ENCODE measurements at places on chromosomes 12 and 14.
A peak's percentile ranks its signal among the peaks of the same experiment; 100 is the strongest.

DNA sequence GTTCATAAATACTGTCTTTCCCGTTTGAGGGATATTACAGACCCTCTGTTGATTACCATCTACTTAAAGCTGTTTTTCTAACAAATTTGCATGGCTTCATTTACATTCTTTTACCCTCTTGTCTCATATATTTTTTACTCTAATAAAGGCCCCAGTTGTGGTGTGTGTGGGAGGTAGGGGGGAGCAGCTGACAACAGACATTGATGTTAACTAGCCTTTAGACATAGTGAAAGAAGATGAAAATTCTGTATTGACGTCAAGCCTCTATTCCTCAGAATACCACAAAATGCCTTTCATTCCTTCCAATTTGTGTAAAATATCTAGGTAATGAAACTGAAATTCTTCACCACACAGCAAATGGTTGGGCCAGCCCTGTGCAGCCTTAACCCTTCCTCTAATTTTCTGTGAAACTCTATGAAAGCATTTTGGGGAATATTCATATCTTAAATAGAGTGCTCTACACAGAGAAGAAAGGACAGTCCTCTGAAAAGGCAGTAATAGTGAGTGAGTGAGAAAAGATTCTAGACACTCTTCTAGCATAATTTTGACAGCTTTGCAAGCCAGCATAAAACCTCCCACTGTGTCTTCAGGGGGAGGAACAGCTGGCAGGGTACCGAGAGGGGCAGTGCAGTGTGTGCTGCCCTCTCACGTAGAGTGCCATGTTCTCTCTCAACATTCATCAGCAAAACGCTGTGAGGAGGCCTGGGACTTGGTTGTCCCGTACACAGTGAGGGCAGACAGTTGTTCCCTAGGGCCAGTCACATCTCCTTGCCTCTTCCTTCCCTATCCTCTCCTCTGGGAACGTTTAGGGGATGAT, 20.1 kb upstream of the CERS5 start:
- no peak for DNase-seq
- H3K4me3 ChIP-seq: no peak overlapping the region
- peak overlapping the region; percentile 75 for H3K27ac ChIP-seq
- peaks cover 13% of the 10 kb centered on the region for H3K36me3 ChIP-seq
- H3K27me3 ChIP-seq: no peaks in the 10 kb centered on the region

GRCh38 chr14:69261761-69262331, 1.9 kb downstream of the GALNT16 start:
- H3K4me1 ChIP-seq: peaks cover 6% of the 10 kb centered on the region
- no peak for DNase-seq
- H3K27ac ChIP-seq: no peak overlapping the region
- peaks cover 64% of the 10 kb centered on the region for H3K27me3 ChIP-seq
- no peaks in the 10 kb centered on the region for H3K36me3 ChIP-seq

DNA sequence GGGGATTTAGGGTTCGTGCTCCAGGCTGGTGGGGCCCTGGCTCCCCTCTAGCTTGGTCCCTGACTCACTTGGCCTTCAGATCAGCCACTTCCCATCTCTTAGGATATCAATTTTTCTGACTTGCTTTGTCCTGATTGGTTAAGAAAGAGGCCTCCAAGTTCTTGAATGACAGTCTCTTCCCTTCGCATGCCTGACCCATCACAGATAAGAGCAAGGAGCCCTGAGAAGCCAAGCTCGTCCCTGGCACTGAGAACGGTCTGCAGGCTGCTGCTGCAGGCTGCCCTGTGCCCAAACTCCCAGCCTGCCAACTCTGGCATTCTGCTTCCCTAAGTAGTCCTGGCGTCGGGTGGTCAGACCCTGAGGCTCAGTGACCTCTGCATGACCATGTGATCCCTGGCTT, 794 bp upstream of the LRTM2 start:
- H3K4me1 ChIP-seq: peaks cover 2% of the 10 kb centered on the region
- DNase-seq: no peak
- H3K4me3 ChIP-seq: no peak overlapping the region

DNA sequence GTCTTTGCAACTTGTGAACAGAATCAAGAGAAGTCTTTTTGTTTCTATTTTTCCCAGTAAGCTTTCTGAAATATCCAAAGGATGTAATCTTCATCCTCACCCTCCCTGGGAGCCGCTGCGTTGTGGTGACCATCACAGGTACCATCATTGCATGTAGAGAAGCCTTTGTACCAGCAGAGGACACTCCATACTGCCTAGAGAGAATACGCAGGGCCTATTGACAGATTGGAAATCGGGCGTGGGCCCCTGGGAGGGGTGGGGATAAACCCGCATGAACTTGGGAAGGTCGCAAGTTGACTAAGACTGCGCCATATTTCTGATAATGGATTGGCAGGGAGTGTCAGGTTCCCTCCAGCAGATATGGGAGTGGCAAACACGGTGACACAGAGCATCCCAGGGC, 12.7 kb downstream of the KRT1 start:
- no peak overlapping the region for H3K4me3 ChIP-seq
- no peak overlapping the region for H3K27ac ChIP-seq
- no peaks in the 10 kb centered on the region for H3K36me3 ChIP-seq
- no peak for DNase-seq
- H3K4me1 ChIP-seq: peaks cover 5% of the 10 kb centered on the region

GRCh38 chr14:76762411-76763095, 1.3 kb downstream of the VASH1 start:
- peak overlapping the region; percentile 74 for H3K4me3 ChIP-seq
- no peak for DNase-seq
- H3K4me1 ChIP-seq: peaks cover 19% of the 10 kb centered on the region
- H3K27me3 ChIP-seq: peaks cover 57% of the 10 kb centered on the region

DNA sequence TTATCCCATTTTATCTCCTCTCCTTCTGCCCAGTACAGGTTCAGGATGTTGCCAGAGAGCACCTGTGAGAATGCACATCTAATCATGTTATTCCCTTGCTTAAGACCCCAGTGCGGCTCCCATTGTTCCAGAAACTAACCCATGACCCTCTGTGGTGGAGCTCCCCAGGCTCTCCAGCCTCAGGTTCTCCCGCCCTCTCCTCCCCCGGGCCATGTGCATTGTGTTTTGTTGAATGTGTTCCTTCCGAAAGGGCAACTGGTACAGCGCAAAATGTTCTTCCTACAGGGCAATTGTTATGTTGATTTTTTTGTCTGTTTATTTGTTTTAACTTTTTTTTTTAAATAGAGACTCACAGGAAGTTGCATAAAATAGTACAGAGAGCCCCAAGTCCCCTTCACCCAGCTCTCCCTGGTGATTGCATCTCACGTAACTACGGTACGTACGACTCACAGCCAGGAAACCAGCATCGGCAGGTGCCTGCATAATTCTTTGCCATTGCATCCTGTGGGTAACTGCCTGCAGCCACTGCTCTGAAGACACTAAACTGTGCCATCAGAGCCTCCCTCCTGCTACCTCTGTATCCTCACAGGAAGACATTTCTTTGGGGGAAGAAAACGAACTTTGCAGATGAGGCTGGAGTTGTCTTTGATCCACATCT, 31.2 kb downstream of the TMEM132C start:
- H3K27ac ChIP-seq: no peak overlapping the region
- no peaks in the 10 kb centered on the region for H3K36me3 ChIP-seq

DNA sequence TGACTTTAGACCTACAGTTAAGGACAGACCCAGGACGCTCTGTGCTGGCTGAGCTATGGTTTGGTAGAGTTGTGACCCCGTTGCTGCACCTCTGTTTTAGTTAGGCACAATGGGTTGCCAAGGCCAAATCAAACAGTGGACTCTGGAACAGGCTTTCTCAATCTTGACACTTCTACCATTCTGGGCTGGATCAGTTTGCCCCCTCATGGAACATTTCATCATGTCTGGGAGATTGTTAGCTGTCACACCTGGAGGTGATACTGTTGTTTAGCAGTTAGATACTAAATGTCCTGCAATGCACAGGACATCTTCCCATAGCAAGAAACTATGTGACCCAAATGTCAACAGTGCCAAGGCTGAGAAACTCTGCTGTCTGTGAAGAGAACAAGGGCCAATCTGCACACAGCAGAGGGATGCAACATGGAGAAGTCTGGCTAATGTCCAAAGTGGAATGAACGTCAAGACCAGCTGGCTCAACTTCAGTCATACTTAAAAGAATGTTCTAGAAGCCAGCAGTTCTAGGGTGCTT, 65.6 kb upstream of the DICER1 start:
- no peaks in the 10 kb centered on the region for H3K4me1 ChIP-seq
- no peak overlapping the region for H3K27ac ChIP-seq
- no peaks in the 10 kb centered on the region for H3K36me3 ChIP-seq
- DNase-seq: no peak

GRCh38 chr12:98151984-98152383, 363.4 kb upstream of the TMPO start:
- no peak overlapping the region for H3K27ac ChIP-seq
- peaks cover 1% of the 10 kb centered on the region for H3K27me3 ChIP-seq
- H3K36me3 ChIP-seq: no peaks in the 10 kb centered on the region

- DNase-seq: no peak
- H3K36me3 ChIP-seq: no peaks in the 10 kb centered on the region
- H3K27ac ChIP-seq: no peak overlapping the region
- peaks cover 18% of the 10 kb centered on the region for H3K4me1 ChIP-seq
Observed at GRCh38 chr14:32258336-32258993, 55.4 kb upstream of the RNU6-8 start.

DNA sequence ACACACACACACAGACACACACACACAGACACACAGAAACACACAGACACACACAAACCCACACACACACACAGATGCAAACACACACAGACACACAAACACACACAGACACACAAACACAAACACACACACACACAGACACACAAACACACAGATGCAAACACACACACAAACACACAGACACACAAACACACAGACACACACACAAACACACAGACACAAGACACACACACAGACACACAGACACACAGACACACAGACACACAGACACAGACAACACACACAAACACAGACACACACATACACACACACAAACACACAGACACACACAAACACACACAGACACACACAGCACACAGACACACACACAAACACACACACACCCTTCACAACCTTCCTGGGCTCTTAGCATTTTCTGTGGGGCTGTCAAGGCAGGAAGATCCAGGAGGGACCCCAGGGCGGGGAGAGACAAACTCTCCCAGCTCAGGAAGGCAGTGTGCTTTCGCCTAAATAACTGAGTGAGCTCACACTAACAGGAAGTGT, 24.2 kb upstream of the INF2 start:
- no peaks in the 10 kb centered on the region for H3K36me3 ChIP-seq
- H3K27me3 ChIP-seq: peaks cover 15% of the 10 kb centered on the region
- H3K4me1 ChIP-seq: peaks cover 34% of the 10 kb centered on the region
- no peak overlapping the region for H3K4me3 ChIP-seq

DNA sequence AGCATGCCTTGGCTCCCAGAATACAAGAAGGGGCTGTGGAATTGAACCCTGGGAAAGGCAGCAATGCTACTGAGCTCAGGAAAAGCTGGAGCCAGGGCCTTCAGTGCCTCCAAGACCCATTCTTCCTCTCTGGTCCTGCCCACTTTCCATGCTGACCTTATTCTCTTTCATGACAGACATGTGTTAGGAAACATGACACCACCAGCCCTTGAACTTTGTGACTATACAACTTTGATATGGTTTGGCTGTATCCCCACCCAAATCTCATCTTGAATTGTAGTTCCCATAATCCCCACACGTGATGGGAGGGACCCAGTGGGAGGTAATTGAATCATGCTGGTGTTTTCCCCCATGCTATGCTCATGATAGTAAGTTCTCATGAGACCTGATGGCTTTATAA, 408.2 kb downstream of the DPF3 start:
- H3K27me3 ChIP-seq: peaks cover 14% of the 10 kb centered on the region
- peaks cover 24% of the 10 kb centered on the region for H3K4me1 ChIP-seq
- peaks cover 54% of the 10 kb centered on the region for H3K36me3 ChIP-seq
- H3K27ac ChIP-seq: no peak overlapping the region
- DNase-seq: no peak

DNA sequence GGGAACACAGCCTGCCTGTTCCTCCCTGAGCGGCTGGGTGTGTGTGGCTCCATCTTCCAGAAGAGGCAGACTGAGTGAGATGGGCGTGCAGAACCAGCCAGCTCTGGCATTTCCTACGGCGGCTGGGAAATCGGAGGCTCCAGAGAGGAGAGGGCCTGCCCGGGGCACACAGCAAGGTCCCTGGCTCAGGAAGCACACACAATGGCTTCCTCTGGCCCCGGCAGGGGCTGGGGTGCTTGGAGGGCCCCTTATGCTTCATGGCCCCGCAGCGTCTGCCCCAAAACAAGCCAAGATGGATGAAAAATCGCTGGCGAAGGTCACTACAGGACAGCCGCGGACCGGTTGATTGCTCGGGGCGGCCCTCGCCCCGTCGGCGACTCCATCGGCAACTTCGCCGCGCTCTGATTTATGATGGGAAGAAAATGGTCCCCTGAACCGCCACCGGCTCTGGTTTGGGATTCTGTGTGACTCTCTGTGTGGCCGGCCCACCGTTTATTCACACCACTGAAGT, 191.5 kb upstream of the C14orf180 start:
- no peak for DNase-seq
- H3K36me3 ChIP-seq: no peaks in the 10 kb centered on the region
- no peak overlapping the region for H3K27ac ChIP-seq
- no peak overlapping the region for H3K4me3 ChIP-seq

DNA sequence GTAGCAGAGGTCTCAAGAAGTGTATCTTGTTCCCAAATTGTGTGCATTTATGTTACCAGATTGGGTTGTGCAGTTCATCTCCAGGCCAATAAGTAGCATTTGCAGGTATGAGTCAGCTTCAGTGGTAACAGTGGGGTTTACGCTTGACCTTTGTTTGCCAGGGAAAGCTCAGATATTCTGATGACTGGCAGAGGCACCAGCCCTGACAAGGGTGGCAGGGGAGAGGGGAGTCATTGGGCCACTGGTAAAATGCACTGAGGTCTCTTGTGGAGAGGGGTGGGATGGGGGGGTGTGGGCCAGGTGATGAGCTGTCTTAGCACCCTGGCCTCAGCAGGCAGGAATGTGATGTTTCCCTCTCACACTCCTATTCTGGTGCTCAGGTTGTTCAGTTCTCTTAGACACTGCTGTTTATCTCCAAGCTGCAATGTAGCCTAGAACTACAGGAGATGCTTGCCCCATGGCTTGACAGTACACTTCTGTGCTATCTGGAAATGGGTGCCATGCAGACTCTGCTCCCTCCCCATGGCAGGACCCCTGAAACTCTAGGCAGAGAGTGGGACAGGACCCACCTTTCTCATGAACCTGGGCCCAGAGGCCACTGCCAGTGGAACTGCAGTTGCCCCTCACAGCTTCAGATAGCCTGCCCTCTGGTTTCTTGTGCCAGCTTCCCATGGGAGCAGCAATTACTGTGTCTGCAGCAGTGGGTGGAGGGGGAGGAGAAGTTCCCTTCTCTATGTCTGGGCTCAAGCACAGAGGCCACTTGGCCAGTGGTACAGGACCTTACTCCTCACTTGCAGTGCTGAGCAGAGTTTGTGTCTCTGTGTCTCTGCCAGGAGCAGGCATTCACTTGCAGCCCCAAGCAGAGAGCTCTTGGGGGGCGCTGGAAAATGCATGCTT, 31.9 kb downstream of the USP15 start:
- peaks cover 69% of the 10 kb centered on the region for H3K4me1 ChIP-seq
- H3K36me3 ChIP-seq: peaks cover 79% of the 10 kb centered on the region
- no peaks in the 10 kb centered on the region for H3K27me3 ChIP-seq
- no peak overlapping the region for H3K4me3 ChIP-seq

GRCh38 chr12:81930037-81930436, 170.9 kb upstream of the PPFIA2 start:
- H3K36me3 ChIP-seq: no peaks in the 10 kb centered on the region
- H3K4me1 ChIP-seq: no peaks in the 10 kb centered on the region
- no peak overlapping the region for H3K4me3 ChIP-seq
- no peaks in the 10 kb centered on the region for H3K27me3 ChIP-seq
- no peak for DNase-seq
- no peak overlapping the region for H3K27ac ChIP-seq

- H3K4me1 ChIP-seq: no peaks in the 10 kb centered on the region
- DNase-seq: no peak
- no peak overlapping the region for H3K4me3 ChIP-seq
- H3K36me3 ChIP-seq: no peaks in the 10 kb centered on the region
- H3K27ac ChIP-seq: no peak overlapping the region
Observed at GRCh38 chr14:79890527-79890926, 320.8 kb downstream of the DIO2 start.

Measured in activated CD4-positive, alpha-beta T cell treated with anti-CD3 and anti-CD28 coated beads, Interleukin-2, amount 10 ng/mL, durations not matched to agents 7 days and 5 days (primary cell).